ENCODE measurements at places on chromosomes 4 and X.

DNA sequence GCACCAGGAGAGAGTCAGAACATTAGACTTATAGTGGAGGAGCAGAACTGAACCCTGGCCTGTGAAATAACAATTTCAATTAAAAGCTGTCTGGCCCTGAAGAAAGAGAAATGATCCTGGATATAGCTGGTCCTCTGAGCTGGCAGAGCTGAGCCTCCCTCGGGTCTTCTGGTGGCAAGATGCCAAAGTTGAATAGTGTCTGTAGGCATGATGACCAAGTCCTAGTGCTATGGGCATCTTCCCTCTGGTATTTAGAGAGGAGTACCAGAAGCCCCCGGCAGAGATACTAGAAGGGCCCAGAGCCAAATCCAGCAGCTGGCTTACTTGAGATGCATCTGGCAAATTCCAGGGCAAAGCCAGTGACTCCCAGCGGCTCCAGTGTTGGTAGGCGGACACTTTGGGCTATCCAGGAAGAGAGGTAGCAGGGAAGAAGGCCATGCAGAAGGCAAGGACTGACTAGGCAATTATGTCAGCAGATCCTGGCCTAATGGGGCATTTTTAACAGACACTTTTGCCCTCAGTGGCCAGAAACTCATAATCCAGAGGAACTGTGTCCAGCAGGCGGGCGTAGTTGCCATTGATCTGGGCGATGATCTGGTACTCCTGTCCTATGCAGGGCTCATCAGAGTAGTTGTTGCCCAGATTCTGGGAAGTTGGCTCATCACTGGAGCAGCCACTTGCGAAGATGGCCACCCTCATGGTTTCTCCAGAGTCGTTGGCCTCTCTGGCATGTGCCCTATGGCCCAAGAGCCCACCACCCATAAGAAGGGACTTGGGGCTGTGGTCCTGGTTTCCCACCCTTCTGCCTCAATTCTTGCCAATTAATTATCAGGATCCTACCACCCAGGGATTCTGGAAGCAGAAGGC is 17.9 kb downstream of the VSIG4 start:
- DNase-seq: no peak

DNA sequence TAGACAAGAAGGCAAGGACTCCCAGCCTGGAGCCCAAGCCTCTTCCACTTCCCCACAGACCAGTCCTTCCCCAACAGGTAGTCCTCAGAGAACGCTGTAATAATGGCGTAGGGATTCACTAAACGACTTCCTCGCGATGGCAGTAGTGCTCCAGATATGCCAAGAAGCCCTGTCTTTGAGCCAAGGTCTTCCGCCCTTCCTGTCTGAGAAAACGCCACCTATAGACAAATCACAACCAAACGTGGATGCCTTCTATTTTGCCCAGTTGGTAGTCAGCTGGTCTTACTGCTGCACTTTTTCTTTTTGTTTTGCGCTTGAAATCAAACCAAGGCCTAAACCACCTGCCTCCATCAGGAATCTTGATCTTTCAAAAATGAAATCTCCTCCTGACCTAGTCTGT is 203.3 kb downstream of the OR13H1 start:
- peak; percentile 99 for DNase-seq

DNA sequence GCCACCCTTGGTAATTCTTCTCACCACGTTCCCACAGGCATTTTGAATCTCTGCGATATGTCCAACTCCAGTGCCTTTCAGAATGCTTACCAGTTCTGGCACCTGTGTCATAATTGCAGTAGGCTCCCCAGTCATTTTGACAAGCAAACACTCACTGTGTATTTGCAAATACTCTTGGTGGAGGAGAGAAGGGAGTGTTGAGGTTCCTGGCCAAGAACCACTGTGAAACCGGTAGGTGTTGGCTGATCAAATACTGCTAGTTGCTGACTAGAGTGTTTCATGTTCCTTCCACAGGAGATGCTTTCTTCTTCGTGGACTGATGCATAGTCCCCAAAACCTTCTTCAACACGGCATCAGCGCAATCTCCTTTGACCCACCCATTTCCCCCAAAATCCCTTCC is 16.0 kb upstream of the NLGN4X start:
- DNase-seq: no peak

GRCh38 chr4:163747886-163748285 is 253.4 kb downstream of the TMA16 start:
- no peak for DNase-seq

DNA sequence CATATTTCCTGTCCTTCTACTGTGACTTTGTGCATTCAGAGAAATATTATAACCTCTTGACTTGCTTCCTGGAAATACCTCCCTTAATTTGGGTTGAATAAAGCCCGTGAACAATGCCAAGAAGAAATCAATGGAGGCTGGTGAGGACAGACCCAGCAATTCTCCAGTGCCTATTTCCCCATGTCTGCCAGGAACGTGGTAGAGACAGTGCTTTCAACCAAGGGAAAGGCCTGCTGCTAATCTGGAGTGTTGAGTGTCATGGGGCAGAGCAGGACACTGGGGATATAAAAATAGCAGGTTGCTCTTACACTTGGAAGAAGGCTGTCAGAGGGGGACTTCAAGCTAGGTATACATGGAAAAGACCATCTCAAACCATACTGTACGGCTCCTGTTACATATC is 19.9 kb downstream of the TSC22D3 start:
- no peak for DNase-seq

GRCh38 chr4:2807571-2807970 is 14.7 kb downstream of the SH3BP2 start:
- DNase-seq: no peak

DNA sequence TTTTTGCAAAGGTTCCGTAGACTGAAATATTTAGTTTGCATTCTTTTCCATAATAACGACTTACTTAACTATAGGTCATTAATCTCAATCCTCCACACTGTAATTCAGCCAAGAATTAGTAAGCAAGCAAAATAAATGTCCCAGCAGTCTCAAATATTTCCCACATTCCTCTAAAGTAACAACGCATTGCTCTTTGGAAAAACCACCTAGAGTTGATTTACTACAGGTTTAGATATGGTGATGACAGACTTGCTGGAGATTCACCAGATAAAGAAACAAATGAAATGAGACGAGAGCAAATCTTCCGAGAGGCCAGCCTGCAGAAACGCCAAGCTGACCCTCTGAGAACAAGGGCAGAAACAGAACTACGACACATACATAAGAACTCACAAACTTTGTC is 28.9 kb downstream of the TENM3 start:
- DNase-seq: no peak

DNA sequence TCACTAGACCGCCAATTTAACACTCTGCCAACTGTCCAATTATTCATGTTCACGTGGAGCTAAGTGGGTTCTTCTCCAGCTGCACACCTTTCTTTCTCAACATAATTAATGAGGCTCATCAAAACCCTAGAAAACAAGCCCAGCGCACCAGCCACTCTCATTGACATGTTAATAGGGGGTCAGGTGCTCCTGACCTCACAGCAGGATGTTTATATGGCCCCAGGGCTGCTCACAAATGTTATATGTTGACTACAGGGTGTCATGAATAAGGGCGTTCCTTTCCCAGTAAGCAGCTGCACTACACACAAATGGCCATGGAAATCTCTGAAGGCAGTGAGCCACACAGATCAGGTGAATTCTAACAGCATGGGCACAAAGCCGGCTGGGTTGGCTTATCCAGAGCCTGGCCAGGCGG is 209.8 kb downstream of the MGST2 start:
- peak; percentile 68 for DNase-seq

DNA sequence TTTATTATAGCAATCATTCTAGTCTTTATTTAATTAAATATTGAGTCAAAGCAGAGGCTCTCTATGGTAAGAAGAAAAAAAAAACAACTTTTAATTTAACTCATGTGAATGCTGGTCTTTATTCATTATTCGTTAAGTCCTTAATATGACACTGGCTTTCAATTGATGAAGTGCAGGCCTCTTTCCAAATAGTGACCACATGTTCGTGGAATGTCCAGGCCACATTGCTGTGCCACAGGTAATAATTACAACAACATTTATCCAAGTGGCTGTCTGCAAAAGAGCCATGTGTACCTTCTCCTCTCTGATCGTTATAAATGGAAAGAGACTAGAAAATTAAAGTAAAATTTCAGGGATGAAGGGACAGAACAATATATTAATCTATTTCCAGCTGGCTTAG is 220.1 kb upstream of the PABPC4L start:
- peak; percentile 34 for DNase-seq

DNA sequence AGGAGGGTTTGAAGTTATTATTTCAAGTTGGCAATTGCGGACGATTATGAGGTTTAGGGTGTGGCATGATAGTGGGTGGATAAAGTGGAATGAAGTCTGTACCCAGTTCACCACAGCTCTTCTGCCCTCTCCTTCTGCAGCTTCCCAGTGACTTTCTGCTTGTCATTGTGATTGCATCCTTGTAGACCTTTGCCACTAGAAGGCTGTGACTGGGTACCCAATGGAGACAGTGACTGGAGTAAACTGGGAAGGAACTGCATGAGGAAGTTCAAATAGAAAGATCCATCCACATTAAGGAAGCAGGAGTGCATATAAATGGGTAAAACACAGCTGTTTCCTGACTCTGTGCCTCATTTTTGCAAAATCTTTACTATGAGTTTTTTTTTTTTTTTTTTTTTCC is 53.5 kb upstream of the SPANXN3 start:
- DNase-seq: no peak

DNA sequence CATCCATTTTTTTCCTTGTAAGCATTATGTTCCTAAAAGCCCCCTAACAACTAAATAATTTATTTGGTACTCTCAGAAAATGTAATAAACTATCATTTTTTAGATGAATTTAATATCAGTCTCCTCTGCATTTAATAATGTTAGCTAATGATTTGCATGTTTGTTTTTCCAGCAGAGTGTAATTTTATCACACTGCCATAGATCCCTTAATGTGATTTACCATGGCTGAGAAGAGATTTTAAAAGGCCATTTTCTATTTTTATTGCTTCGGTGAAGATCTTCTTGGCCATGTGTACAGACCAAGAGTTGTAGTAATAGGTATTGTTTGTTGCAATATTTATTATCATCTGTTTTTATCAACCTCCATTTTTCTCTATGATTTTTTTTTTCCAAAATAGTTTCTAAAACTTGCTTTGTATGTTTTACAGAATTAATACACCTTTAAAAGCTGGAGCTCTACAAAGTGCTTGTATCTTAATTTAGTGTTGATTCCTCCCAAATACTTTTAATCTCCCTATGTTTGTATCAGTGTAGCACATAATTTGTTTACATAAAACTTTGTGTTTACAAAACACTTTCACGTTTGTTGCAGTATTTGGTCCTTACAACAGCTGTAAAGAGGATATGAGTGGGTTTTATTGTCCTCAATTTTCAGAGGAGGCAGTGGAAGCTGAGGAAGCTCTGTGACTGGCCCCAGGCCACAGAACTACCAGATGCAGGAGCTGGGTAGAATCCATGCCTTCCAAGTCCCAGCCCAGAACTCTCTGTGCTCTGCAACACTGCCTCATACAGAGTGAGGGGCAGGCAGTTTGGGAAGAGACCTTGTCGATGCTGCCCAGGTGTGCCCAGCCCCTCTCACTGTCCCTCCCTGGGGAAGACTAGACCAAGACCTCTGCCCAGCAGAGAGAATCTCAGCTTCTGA is 58.1 kb downstream of the FAM114A1 start:
- no peak for DNase-seq

DNA sequence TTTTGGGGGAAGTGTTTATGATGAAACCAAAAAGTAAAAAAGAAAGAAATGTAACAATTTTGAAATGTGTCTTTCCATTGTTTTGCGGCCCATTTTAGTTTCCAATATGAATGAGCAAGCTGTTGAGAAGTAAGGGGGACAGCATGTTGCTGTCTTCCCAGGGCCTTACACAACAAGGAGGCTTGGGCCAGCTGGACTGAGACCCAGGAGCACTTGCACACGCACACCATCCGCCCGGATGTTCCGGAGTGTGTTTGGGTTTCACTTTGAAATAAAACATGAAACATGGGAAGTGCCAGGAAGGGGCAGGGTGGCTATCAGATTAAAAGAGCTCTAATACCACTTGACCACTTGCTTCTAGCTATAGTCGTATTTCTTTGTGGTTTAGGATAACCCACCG is 144.4 kb downstream of the NHS start:
- DNase-seq: no peak

GRCh38 chr4:87559090-87559837 is 30.1 kb upstream of the SPARCL1 start:
- peak; percentile 93 for DNase-seq

DNA sequence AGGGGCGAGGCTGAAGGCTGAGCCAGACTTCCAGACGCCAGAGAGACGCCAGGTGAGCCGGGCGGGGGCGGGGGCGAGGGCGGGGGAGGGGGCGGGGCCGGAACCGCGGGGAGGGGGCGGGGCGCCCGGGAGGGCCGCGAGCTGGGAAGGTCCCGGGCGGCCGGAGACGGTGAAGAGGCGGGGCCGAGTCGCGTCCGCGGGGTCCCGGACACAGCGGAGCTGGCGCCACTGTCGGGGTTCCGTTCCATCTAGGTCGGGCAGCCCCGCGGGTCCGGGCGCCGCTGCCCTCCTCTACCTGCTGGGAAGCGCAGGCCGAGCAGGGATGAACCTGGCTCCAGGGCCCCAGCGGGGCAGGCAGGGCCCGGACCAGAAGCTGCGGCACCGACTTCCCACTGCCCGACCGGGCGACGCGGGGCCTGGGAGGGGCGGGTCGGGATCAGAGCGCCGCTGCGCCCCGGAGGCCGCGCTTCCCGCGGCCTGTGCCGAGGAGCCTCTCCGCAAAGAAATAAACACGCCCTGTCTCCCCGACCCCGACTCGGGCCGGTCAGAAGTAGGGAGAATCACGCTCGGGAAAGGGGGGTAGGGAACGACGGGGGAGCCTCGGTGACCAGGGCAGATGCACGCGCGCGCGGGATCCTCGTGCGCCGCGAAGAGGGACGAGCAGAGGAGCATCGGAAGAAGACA is 10.6 kb downstream of the HMX1 start:
- DNase-seq: no peak

GRCh38 chr4:26368685-26369084 is 47.9 kb downstream of the RBPJ start:
- DNase-seq: no peak

DNA sequence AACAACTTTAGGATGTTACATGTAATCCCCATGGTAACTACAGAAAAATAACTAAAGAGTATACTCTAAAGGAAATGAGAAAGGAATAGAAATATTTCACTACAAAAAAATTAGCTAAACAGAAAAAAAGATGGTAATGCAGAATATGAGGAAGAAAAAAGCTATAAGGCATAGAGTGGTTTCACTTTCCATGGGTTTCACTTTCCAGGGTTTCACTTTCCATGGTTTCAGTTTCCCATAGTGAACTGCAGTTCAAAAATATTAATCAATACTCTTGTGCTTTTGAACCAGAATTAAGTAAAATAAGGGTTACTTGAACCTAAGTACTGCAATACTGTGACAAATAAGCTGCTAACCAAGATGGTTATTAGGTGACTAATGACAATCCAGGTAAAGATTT is 42.0 kb downstream of the NPFFR2 start:
- DNase-seq: no peak

- DNase-seq: peak; percentile 33
These were observed 79.6 kb downstream of the CCKAR start for GRCh38 chr4:26410385-26411293.

DNA sequence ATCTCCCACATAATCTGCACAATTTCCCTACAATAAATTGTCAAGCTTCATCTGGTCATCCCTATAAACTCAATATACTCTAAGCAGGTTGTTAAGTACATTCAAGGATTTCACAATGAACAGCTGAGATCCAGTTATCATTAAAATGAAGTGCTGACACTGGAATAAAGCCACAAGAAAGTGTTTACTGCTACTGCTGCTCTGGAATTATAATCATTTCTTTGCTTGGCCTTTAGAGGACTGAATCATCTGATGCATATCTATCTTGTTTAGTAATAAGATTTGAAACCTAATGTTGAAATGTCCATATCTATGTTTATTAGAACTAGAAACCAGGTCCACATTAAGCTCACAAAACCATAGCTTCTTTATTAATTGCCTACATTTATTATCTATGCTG is 338.6 kb upstream of the ZFP42 start:
- no peak for DNase-seq

- DNase-seq: no peak
These were observed 66.0 kb upstream of the PLAC8 start for GRCh38 chr4:83180431-83180968.
